ENCODE measurements at places on chromosomes 6 and 20. TPM values are rescaled to one million over a fixed set of nuclear protein-coding genes. Genes with fewer than 3 reads are reported as not detected.

The CSNK2A1 gene
- 236 TPM for total RNA-seq

The RIPOR2 gene
- total RNA-seq: 13.5 TPM

The PRPH2 gene
- 1.9 TPM for total RNA-seq

The TRIM10 gene
- total RNA-seq: 0.22 TPM

The RAET1G gene
- not detected for total RNA-seq

The TTPAL gene
- total RNA-seq: 13.7 TPM

The HLA-DOB gene
- total RNA-seq: 0.46 TPM

The RTN4IP1 gene
- total RNA-seq: 19.2 TPM

The POM121L2 gene
- total RNA-seq: 0.16 TPM

The CAGE1 gene
- 0.11 TPM for total RNA-seq

The DLL1 gene
- total RNA-seq: 20.7 TPM

The MAS1 gene
- 0.68 TPM for total RNA-seq

The CLPSL2 gene
- total RNA-seq: 6.2 TPM

The MUCL3 gene
- total RNA-seq: 0.21 TPM

The OPN5 gene
- not detected for total RNA-seq

The ULBP3 gene
- total RNA-seq: 5.6 TPM

The FAM184A gene
- total RNA-seq: 19.2 TPM

The SLC35D3 gene
- total RNA-seq: 0.37 TPM

The LY6G6F gene
- total RNA-seq: not detected

The GTSF1L gene
- not detected for total RNA-seq

The PLA2G7 gene
- total RNA-seq: 2.4 TPM
